ENCODE measurements at places on chromosomes 7 and 10.

DNA sequence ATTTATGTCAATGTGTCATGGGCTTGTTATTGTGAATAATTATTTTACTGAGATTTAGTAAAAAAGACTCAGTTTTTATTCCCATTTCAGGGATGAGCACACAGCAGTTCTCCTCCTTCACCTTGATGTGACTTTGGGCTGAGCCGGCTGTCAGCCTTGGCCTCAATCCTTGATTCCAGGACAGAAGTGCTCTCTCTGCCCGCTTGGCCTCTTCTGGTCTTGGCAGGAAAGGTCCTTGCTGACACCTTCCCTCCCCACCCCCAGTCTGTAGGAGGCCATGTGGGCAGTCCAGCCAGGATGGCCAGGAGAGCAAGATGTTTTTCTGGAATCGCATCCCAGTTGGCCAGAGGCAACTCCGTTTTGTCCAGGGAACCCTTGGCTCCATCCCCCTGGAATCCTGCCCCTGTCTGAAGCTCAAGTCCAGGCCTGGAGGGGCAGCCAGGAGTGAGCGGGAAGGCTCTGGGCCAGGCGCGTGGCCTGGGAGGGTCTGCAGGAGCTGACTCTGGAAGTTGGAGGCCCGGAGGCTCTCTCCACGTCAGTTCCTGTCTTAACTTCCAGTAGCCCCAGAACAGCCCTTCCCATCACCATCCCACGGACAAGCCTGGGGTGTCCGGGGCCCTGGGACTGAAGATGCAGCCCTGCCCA, 100.9 kb downstream of the PDGFA start:
- DNase-seq = no peak

DNA sequence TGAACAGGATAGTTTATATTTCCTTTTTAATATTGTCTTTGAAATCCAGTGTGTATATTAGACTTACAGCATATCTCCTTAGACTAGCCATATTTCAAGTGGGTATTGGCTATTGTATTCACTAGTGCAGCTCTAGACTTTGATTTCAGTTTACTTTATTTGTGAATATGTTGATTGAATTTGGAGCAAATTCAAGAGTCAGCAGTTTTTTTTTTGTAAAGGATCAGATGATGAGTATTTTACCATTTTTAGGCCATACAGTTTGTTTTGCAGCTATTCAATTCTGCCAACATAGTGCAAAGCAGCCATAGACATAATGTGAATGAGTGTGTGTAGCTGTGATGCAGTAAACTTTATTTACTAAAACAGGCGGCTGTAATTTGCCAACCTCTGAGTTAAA, 4.6 kb downstream of the STK31 start:
- DNase-seq = no peak

DNA sequence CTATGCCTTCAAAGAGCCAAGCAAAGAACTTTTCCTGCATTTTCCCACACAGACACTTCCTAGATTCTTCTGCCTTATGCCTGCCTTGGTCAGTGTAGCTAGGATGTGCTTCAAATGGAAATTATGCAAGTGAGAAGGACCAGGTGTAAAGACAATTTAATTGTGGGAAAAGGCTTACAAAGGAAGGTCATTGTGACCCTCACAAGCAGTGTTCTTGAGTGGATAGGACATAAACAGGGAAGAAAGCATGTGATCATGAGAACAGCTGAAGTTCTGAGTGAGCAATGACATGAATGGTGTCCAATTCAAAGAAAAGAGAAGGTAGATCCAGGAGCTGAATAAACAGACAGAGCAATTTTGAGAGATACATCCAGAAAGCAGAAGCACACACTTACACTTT, 1.3 kb upstream of the PIP start:
- DNase-seq = no peak

- no peak for DNase-seq
These were observed 39.7 kb downstream of the CACNB2 start for GRCh38 chr10:18179891-18180290.

- DNase-seq = no peak
These were observed 19.8 kb downstream of the PIK3AP1 start for GRCh38 chr10:96700374-96701099.

- no peak for DNase-seq
These were observed 29.1 kb downstream of the RSU1 start for GRCh38 chr10:16788125-16788524.

GRCh38 chr7:69670701-69671100, 72.4 kb downstream of the AUTS2 start:
- no peak for DNase-seq

DNA sequence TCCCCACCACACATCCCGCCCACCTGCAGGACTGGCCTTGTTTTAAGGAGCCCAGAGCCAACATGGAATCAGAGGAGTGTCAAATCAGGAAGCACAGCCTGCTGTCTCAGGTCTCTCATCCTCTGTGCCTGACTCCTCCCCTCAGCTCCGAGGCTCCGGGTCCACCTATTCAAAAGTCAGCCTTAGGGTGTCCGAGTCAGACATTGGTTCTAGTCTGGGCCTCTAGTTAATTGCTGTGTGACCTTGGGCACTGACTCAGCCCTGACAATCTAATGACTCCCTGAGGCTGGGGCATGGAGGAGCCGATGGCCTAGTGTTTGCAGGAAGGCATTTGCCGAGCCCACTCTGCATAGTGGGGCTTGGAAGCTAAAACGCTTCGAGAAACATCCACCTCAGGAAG, 223.1 kb upstream of the PPP2R2D start:
- DNase-seq = no peak

- no peak for DNase-seq
These were observed 1007.2 kb downstream of the REEP3 start for GRCh38 chr10:64528294-64529002.

DNA sequence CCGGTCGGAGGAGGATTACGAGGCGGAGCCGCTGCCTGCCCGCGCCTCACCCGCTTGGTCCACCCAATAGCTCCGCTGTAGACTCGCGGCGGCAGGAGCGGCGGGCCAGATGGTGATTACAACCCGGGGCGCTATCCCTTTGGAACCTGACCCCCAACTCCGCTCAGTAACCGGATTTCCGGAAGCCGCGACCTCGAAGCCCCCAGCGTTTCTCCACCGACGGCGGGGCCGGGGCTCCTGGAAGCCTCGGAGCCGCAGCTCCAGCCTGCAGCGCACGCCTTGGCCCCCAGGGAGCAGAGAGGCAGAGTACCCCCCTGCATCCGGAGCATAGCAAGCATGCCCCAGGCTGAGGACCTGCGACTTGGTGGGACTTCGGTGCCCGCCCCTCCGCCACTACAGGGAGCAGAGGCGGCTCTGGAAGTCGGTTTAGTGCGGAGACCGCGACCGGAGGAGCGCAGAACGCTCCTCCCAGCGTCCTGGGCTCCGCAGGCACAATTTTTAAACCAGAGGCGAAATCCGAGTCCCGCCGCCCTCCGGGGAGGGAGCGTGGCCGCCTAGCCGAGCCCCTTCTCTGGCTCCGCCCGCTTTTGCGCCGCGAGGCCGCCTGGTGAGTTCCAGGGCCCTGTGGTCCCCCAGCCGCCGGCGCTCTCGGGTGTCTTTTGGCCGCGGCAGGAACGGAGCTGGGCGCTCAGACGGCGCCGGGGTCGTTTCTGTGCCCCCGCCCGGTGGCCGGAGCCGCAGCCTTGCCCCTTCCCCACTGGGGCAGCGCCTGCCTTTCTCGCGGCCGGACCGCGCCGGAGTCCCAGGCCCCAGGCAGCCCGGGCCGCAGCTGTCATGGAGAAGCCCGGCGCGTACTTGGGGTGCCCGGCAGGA, 28.2 kb upstream of the BMS1 start:
- DNase-seq = no peak

- no peak for DNase-seq
These were observed 5.0 kb downstream of the NPC1L1 start for GRCh38 chr7:44536090-44536489.

DNA sequence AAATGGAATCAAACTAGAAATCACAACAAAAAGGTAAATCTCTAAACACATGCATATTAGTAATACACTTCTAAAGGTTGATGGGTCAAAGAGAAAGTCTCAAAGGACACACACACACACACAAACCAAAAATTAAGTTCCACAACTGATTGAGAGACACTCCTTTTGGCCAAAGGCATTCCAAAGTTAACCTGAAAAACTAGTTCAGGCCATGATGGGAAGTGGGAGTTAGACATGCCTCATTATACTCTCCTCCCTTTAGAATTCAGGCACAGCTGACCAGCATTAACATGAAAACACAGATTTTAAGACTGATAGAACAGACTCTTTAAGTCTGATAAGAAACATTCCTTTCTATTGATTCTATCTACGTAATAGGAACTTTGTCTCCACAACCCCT, 332.4 kb upstream of the IGFBP3 start:
- no peak for DNase-seq
